SK-N-SH (cell line): ENCODE measurements at places on chromosomes 6 and 20. TPM values are rescaled to one million over a fixed set of nuclear protein-coding genes. Genes with fewer than 3 reads are reported as not detected.

DNA sequence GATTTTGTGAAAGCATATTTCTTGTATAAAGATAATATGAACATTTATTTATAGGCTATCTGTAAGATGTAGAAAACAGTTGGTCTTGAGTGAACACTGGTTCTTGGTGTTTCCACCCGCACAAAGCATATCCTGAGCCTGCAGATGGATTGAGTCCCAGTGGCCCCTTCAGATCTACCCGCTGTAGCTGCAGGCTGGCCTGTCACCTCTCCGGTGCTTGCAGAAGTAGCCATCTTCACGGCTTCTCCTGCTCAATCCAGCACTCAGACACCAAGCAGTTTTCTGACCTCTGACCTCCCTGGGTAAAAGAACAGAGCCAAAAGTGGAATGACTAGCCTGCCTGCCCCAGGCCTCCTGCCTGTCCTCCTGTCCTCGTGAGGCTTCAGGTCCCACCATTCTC, 22.7 kb downstream of the LYRM2 start:
- DNase-seq = no peak

GRCh38 chr20:43925801-43926200, 11.1 kb downstream of the TOX2 start:
- DNase-seq = peak; percentile 67

- peak; percentile 95 for DNase-seq
These were observed 33.0 kb downstream of the RREB1 start for GRCh38 chr6:7140631-7141378.

DNA sequence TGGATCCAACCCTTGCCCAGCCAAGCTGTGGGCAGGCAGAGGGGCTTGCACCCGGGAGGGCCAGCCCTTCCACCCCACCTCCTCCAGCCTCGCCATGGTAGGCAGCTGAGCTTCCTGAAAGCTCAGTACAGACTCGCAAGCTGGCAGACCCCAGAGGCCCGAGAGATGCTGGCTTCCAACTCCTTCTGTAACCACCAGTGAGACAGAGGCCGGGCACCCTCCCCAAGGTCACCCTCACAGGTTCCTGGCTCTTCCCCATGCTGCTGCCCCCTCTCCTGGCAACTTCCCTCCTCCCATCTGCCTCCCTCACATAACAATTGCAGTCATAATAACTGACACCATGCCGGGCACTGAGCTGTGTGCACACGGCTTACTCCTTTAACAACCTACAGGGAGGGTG, 26.2 kb upstream of the NOL4L start:
- DNase-seq = no peak

- peak; percentile 94 for DNase-seq
These were observed 931 bp upstream of the UCKL1 start for GRCh38 chr20:63957004-63957689.

GRCh38 chr6:31125586-31126363, 5.5 kb upstream of the CDSN start:
- DNase-seq = no peak

- DNase-seq = no peak
These were observed 443.0 kb downstream of the PKHD1 start for GRCh38 chr6:51644426-51644825.

GRCh38 chr6:170437719-170438401, 115.2 kb downstream of the PSMB1 start:
- DNase-seq = no peak

DNA sequence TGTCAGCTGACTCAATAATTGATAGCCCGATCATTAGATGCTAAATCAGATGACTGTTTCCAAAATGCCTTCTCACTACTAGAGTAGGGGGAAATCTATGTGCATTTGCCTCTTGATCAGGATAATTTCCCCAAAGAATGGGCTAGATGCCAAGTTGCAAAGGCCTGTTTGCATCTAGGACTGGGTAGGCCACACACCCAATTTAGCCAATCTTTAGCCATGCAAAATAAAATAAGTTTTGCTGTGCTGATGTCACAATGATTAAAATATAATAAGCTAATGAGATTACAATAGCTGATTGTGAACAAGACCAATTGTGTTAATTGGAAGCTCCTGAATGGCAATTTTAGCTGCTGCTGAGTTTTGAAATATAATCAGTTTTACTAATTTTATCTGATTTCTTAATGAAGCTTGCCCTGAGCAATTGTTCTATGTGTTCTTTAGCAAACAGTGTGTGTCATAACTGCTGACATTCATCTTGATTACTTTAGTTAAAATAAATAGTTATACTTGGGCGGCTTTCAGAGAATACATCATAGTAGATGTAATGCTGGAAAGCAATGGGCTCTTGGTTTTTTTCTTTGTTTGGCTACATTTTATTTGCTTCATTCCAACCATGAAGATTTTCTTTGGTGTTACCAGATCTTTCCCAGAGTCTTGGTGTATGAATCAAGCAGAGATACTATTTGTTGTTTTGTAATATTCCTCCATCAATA, 973.2 kb upstream of the SLC35B3 start:
- no peak for DNase-seq

- DNase-seq = no peak
These were observed 4.9 kb downstream of the XPO5 start for GRCh38 chr6:43570876-43571441.

Gene ROS1
- polyA plus RNA-seq = 1.8 and 2.0 TPM in 2 replicates

Gene CCN6
- polyA plus RNA-seq = not detected in 2 replicates

Gene TCP11
- polyA plus RNA-seq = 0.05 and 0.16 TPM in 2 replicates

Gene PI3
- polyA plus RNA-seq = 0.12 TPM in 1 of 2 replicates, not detected in the other

Gene FARS2
- 12.5 and 16.1 TPM in 2 replicates for polyA plus RNA-seq

Gene ADGB
- not detected in 2 replicates for polyA plus RNA-seq
